Forelimb muscle (tissue), 1 donor: ENCODE measurements at places on chromosomes 11 and 22.
A peak's percentile ranks its signal among the peaks of the same experiment; 100 is the strongest.

DNA sequence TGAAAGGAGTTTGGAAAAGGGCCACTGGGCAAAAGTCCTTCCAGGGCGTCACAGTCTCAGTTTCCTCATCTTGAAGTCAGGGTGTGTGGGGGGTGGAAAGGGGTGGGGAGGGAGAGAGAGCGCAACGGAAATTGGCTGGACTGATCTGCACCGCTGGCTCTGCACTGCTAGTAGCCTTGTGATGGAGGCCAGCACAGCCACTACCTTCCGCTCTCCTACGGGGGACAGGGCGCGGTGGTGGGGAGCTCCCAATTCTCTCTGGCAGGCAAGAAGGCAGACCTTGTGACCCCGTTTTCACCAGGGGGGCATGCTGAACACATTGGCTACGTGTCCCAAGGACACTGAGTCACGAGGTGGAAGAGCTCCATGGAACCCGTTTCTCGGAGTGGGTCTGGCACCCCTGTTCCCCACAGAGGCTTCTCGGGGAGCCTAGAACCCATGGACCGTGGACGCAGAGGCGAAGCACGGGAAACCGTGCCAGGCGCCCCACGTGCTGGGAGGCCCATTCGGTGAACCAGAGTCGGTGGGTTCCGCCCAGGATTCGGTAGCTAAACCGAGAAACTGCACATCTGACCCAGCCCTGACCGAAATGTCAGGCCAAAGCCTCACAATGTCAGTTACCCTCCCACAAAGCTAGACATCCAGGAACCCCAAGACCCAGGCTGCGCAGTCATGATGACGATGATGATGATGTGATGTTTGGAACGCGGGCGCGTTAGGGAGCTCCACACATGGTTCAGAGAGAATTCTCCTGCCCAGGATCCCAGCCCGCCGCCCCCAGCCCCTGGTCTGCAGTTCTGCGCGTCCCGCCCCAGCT, 28.3 kb upstream of the WNT11 start:
- DNase-seq: no peak

DNA sequence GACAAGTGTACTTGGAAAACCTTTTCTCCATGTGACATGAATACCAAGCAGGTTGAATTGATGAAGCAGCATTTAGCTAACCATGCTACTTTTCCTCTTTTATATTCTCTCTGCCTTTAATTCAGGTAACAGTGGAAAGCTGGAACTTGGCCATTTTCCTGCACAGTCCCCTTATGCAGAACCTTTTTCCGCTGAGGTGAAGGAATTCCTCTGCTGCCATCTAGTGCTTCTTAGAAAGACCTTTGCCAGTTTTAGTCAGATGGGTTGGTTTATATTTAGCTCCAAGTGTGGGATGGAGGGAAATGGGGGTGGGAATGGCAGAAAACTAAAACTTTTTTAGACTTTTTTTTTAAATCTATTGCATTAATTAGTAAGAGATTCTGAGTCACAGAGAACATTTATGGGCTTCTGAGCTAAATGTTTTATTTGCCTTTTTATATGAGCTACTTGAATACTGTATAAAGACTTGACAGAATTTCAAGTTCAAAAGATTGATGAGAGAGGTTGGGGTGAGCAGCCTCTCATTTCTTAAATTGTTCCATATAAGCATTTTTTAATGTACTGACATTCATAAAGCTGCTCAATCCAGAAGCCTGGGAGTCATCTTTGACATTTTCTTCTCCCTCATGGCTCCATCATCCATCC, 153.9 kb upstream of the ZC3H12C start:
- DNase-seq: peak; percentile 53

DNA sequence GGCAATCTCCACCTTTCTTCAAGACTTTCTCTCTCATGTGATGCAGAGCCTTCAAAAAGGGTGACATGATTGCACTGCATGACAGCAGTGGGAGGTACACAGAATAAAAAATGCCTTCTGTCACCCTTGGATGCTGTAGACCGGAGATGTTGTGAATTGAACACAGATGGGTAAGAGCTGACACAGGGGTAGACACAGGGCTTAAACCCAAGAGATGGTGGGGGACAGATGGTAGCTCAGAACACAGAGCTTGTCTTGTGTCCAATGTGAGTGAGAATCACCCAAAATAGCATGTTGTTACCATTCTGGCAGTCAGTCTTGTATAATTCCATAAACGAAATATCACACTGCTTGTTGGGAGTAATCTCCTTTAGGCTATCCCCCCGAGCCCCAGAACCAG, 69.9 kb downstream of the JRKL start:
- DNase-seq: no peak

DNA sequence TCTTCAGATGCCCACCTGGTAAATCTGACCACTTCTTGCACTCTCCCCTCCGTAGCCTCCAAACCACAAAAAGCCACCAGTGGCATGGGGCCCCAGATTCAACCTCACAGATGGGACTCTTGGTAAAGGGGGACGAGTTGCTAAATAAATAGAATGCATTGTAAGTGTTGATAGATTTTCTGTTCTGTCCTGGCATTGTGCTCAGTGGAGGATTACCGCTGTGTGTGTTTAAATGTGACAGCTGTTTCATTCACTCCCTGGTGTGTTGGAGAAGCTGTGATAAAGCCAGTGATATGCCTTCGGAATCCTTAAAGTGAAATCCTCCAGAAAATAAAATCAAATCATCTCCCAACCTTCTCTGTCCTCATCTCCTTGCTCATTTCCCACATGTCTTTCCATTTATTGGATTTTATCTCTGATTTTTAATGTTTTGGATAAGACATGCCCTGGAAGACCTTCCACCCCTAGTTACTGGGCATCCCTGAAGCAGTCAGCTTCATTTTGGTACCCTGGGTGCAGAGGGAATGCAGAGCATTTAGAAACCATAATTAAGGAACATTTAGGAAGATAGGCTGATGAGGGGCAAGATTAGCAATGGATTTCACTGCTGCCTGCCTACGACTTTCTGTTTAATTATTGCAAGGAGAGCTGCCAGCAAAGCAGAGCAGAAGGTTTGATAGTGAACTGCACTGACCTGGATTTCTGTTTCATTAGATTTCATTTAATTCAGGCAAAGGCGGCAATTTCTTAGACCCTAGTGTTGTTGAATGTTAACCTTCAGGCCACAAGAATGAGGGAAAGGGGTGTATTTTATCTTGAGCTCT, 460.9 kb upstream of the KIRREL3 start:
- DNase-seq: no peak

- no peak for DNase-seq
Measured at GRCh38 chr11:7555052-7555699, 41.4 kb downstream of the PPFIBP2 start.
